ENCODE measurements at places on chromosomes 7 and 10. TPM values are rescaled to one million over a fixed set of nuclear protein-coding genes. Genes with fewer than 3 reads are reported as not detected.

DNA sequence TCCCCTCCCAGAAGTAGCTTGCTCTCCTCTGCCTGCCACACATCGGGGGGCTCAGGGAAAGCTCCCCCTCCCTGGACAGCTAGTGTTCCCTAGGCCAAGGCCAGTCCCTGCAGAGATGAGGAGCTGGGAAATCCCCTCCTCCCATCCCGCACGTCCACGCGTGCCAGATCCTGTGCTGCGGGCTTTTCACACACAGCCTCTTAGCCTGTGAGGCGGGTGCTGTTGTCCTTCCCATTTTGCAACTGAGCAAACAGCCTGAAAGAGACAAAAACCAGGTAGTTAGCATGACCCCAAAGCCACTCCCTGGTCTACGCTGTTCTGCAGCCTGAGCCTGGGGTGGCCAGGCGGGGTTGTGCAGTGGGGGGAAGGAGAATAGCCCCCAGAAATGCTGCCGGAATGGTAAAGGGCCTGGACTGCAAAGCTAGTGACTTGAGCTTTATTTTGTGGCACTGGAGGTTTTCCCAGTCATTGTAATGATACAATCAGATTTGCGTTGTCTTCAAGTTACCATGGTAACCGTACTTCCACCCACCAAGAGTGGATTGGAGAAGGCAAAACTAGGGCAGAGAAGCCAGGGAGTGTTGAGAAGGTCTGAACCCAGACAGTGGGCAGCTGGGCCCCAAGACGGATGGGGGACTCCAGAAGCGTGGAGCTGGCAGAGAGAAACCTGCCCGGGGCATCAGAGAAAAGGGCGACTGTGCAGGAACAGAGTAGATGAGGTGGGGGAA, 98.6 kb upstream of the KCTD7 start:
- DNase-seq, result no peak

DNA sequence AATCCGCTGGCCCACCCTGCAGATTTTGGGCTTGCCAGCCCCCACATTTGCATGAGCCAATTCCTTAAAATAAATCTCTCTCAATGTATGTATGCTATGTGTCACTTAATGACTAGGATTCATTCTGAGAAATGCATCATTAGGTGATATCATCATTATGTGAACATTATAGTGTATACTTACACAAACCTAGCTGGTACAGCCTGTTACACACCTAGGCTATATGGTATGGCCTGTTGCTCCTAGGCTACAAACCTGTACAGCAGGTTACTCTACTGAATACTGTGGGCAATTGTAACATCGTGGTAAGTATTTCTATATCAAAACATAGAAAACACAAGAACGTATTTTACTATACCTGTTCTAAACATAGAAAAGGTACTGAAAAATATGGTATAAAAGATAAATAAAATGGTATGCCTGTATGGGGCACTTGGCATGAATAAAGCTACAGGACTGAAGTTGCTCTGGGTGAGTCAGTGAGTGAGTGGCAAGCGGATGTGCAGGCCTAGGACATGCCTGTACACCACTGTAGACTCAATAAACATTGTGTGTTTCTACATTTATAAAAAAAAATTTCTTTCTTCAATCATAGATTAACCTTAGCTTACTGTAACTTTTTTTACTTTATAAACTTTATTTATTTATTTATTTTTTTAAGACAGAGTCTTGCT, 135.9 kb downstream of the ABCA13 start:
- DNase-seq, result no peak

DNA sequence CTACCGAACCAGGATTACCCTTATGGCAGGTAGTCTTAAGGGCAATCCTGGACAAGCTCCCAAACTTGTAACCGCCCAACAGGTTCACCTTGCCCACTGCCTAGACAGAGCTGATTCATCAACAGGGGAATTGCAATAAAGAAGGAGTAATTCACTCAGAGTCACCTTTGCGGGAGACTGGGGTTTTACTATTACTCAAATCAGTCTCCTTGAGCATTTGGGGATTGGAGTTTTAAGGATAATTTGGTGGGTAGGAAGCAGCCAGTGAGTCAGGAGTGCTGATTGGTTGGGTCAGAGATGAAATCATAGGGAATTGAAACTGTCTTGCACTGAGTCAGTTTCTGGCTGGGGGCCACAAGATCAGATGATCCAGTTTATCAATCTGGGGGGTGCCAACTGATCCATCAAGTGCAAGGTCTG, 25.3 kb downstream of the HK1 start:
- DNase-seq, result peak; percentile 44

DNA sequence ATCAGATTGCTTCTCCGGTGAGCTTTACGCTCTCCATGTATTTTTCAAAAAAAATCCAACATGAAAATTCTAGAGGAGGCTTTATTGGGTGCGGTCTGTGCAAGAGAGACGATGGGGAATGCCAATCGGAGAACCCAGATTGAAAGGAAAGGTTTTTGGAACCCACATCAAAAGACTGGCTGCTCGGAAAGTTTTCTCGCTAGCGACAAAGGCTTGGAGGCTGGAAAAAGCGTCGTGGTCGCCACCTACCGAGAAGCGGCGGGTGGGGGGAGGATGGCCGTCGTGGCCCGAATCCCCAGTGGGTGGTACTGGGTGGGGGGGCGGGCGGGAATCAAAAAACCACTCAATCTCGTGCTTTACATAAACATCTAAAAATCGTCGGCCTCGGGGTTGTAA, 1.1 kb upstream of the GTF2I start:
- no peak for DNase-seq

DNA sequence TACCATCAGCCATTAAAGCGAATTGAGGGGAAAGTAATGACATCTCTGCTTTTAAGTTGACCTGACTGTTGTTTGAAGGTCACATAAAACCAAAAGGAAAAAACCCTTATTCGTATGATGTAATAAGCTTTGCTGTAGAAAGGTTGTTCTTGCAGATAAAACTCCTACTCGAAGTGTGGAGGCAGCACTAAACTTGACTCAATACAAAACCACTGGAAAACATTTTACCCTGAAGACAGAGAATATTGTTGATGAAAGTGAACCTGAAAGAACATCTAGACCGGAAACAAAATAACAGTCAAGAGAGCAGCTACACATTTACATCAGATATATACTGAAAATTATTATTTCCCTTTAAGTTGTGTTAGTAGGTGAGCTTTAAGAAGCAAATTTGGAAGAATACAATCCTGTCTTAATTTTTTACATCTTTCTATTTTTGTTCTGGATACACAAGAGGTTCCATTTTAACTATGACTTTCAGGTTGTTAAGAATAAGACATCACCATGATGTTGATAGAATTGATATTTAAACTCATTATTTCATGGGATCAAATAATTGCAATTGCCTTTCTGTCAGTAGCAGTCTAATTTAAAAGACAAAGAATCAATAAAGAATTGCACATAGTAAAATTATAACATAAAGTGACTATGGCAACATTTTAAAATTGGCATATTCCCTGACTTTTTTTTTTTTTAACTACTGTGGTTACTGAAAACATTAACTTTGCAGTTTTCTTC, 6.4 kb downstream of the ETV1 start:
- no peak for DNase-seq

DNA sequence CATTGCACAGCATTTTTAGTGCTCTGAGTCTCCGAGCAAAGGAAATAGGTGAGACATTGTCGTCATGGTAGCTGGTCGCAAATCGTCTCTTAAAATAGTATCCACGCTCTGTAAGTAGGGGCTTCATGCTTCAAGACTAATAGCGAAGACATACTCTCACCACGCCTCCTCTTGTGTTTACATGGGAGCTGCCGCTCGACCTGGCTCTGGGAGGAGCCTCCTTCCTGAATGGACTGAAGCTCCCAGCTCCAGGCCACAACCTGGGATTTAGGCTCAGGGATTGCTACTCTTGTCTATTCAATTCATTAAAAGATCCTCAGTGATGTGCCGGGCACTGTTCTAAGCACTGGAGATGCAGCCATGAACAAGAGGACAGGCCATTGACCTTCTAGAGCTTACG, 196.1 kb upstream of the GALNT17 start:
- no peak for DNase-seq

DNA sequence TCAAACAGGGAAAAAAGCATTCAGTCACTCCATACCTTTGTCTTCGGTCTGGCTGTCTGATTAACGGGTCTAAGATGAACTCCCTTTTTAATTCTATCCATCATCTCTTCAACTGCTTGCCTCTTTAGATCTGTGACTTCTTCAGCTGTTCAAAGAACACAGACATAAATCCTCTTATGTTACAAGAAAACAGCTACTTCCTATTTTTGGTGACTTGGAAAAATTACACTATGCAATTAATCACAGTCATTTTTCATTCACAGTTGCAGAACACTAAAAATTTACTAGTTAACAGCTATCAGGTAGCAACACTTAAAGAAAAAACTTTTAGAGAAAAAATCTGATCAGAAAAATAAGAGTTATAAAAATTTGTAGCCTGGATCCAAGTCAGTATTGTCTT, 66.0 kb downstream of the ENO4 start:
- no peak for DNase-seq

- DNase-seq, result no peak
These were observed 266.1 kb downstream of the TCF7L2 start for GRCh38 chr10:113216102-113216501.

- no peak for DNase-seq
These were observed 69.2 kb upstream of the ADGRA1 start for GRCh38 chr10:133018491-133018890.

GRCh38 chr7:35825974-35826373, 25.1 kb downstream of the SEPTIN7 start:
- no peak for DNase-seq

GRCh38 chr7:27185854-27186667, 1.0 kb upstream of the HOXA11 start:
- no peak for DNase-seq

DNA sequence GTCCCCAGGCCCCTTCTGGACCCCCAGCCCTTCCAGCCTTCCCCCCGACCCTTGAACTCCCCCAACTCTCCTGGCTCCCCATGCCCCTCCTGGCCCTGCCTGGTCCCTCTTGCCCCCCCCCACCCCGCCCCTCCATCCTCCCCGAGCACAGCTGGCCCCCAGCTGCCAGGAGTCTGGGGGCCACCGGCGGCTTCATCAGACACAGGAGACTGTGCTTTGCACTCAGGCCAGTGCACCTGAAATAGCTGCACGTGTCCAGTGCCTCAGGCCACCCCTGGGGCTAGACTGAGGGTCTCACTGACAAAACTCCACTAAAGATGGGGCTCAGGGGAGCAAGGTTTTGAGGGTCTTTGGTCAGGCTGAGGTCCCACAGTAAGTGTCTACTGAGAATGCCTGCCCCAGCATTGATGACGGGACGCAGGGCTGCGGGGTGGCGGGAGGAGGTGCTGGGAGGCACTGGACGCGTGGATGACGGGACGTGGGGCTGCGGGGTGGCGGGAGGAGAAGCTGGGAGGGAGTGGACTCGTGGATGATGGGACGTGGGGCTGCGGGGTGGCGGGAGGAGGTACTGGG, 6.5 kb downstream of the FOXL3 start:
- no peak for DNase-seq

- DNase-seq, result no peak
These were observed 219.2 kb downstream of the FGFR2 start for GRCh38 chr10:121379013-121379412.

- no peak for DNase-seq
These were observed 31.3 kb downstream of the AKR1C3 start for GRCh38 chr10:5125315-5126044.

DNA sequence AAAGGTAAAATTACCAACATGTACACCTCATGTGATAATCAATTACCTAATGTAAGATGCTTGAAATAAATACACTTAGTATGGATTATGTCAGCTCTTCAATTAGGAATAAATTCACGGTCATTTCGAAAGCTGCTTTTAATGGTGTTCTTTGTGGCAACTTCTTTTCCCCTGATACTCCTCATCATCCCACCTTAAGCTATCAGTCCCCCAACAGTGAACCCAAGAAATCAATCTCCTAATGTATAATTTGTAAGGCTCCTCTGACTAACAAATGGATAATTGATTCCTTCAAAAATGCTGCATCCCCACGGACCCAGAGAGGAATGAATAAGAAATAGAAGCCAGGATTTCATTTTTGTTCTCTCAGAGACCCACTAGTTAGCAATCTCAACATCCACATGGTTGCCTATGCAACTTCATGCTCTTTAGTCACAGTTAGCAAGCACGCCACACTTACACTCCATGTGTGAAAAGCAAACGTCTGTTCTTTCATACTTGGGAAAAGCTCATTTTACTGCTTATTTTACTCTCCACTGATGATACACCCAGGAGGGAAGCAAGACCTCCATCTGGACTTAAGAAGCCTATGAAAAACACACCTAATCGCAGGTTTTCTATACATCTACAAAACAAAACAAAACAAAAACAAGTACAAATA, 70.1 kb downstream of the VPS41 start:
- DNase-seq, result no peak

DNA sequence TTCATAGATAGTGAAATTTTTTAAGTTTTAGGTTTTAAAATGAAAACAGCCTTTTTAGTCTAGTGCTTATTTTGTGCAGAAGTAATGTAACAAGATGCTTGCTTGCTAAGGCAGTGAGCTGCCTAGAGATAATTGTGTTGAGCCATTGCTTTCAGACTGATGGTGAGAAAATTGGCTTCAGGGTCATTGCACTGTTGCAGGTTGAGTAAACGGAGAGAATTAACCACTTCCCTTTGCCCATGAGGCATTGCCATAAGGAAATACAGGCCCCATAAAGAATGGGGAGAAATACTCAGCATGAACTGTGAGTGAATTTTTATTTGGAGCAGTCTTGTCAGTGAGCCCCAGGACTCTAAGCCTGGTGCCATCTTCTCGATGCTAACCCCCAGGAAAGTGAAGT, 140.5 kb downstream of the LRRC4 start:
- DNase-seq, result no peak

- no peak for DNase-seq
These were observed 252.2 kb upstream of the HABP2 start for GRCh38 chr10:113300617-113301016.

- no peak for DNase-seq
These were observed 89.5 kb downstream of the LSM5 start for GRCh38 chr7:32400676-32401075.

DNA sequence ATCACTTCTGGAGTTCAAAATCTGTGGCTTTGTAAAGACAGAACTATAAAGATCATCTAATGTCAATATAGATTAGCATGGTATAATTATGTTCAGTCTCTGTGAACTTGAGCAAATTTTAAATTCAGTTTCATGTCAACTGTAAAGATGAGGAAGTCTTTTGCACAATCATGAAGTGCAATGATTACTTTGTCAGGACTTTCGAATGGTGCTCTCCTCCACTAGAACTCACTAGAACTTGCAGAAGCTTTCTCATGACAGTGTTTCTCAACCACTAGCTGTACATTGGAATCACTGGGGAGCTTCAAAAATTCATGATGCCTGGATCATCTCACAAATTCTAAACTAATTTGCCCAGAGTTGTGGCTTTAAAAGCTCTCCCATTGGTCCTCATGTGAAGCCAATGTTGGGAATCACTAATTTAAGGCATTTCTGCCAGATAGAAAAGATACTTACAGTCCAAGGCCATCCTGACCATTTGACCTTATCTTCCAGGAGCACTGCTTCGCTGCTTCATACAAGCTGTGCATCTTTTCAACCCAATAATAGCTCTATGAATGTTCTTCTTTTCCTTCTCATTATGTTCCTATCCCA, 12.9 kb downstream of the OR2AE1 start:
- DNase-seq, result no peak

The BTBD16 gene
- polyA plus RNA-seq, result not detected

The KNDC1 gene
- 1.1 TPM for polyA plus RNA-seq

The EGR2 gene
- 1.2 TPM for polyA plus RNA-seq

The ZNF680 gene
- 1.2 TPM for polyA plus RNA-seq

The PNLIPRP3 gene
- not detected for polyA plus RNA-seq

The HSPA12A gene
- 16.7 TPM for polyA plus RNA-seq

The LRRD1 gene
- polyA plus RNA-seq, result 0.02 TPM

The MIOS gene
- polyA plus RNA-seq, result 8.9 TPM

The SOSTDC1 gene
- polyA plus RNA-seq, result 0.07 TPM

The VGF gene
- 0.50 TPM for polyA plus RNA-seq
